Stimulated activated CD8-positive, alpha-beta memory T cell treated with anti-CD3 and anti-CD28 coated beads, Interleukin-7, amount 100 ng/mL, for 48 hours (primary cell): ENCODE measurements at places on chromosomes 16 and 17.

DNA sequence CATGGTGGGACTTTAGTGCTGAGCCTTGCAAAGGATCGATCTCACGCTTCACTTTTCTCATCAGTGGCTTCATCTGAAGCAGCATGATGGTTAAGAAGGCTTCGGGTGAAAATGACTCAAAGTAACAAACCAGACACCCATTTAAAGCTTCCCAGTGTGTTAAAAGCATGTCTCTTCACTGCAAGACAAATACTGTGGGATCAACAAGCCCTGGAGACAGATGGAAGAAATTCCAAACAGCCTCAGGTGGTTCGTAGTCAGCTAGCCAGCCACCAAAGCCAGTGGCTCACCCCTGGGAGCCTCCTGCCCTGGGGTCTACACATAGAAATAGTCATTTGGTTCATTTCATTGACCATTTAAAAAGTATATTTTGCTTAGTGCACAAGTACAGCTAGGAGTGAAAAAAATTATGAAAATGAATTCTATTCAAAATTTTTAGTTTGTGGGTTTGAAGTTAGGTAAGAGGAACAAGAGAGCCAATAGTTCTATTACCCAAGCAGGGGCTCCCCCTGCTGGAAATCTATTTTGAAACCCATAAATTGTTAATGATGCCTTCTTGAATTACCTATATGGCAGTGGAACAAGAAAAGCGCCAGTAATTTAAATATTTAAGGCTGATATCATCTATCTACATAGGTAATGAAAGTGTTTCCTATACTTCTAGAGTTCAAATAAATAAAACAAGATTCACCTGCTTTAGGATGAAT lies 51.6 kb downstream of the PMP22 start:
- DNase-seq, result no peak

GRCh38 chr17:56125830-56126819 lies 27.1 kb upstream of the ANKFN1 start:
- DNase-seq, result no peak

DNA sequence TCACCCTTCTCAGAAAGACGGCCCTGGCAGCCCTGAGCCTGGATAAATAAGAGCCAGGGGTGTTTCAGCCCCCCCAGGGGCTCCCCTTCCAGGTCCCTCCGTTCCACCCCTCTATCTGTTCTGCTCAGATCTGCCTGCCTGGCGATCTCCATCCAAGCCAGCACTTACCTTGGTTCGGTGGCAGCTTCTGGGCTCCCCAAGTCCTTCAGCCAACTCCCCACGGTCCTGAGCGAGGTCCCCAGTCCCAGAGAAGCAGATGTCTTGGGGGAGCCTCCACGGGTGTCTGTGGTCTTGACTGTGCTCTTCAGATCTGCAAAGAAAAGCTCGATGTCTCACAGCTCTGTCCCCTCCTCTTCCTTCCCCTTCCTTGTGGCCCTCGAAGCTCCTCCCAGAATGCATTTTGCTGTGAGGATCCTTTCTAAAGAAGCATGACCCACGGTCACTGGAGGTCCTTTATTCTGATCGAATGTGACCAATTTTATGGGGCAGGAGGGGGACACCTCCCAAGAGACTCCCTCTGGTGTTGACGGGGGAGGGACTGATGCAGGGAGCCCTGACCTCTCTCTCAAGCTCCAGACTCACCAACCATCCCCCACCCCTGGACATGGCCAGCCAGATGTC lies at the start of gene PIK3R6:
Gene PIK3R6 (minus strand): TSS at position 314 of the 621 bp plus-strand sequence. CDS start 17,880 bp downstream, outside the sequence.
- DNase-seq, result no peak

GRCh38 chr16:5761592-5761991 lies 664.0 kb upstream of the EEF2KMT start:
- no peak for DNase-seq

DNA sequence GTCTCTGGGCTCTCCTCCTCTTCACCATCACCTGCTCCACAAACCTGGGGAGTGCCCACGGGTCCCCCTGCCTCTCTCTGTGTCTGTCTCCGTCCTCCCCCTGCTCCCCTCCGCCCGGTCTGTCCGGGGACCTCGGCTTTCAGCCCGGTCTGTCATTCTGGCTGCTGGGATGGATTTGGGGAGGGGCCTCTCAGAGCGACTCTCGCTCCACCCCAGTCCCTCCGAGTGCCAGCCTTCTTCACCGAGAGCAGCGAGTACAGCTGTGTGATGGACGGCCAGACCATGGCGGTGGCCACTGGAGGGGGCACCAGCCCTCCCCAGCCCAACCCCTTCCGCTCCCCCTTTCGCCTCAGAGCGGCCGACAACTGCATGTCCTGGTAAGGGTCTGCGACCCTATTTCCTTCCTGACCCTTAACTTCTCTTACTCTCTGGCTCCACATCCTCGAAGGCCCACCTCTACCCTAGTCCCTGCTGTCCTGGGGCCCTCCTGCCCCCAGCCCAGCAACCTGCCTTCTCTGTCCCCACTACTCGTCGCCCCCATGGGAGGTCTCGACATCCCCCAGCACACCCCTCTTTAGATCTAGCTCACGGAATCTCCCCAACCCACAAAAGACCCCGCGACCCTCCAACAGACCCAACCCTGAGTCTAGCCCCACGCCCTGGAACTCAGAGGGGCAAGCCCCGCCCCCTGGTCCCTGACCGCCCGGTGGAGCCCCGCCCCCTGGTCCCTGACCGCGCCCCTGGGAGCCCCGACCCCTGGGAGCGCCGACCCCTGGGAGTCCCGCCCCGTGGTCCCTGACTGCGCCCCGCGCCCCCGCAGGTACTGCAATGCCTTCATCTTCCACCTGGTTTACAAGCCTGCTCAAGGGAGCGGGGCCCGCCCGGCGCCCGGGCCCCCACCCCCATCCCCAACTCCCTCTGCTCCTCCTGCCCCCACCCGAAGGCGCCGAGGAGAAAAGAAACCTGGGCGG lies 5.6 kb upstream of the CXCL16 start:
- no peak for DNase-seq

GRCh38 chr16:51987519-51987918 lies 559.4 kb downstream of the TOX3 start:
- no peak for DNase-seq

- DNase-seq, result no peak
Measured at GRCh38 chr16:55574811-55575210, 8.3 kb downstream of the CAPNS2 start.

DNA sequence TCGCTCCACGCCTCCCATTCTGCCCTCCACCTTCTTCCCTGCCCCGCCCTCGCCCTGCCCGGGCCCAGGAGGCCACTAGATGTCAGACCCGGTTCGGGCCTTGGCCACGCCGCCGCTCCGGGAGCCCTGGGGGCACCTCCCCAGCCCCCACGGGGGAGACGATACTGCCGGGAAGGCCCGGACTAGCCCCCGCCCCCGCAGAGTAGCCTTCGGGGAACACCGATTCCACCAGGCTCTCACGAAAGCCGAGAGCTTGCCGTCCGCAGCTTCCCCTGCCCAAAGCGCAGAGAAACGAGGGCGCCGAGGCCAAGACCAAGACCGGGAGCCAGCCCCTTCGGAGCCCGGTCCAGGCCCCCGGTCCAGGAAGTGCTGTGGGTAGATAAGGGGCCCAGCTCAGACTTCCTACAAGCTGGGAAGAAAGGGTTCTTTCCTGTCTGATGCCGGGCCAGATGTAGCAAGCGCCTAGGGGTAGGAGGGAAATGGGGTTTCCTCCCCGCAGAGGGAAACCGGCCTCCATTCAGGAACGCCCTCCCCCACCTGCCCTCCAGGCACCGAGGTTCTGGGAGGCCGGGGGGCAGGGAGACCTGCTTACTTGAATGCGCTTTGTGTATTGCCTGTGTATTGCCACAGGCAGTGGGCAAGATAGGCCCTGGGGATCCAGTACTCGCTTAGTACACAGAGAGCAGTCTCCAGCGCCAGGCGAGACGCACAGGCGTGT lies 806 bp upstream of the CYB561 start:
- DNase-seq, result no peak

GRCh38 chr16:68762996-68763756 lies 26.1 kb downstream of the CDH1 start:
- DNase-seq, result no peak

DNA sequence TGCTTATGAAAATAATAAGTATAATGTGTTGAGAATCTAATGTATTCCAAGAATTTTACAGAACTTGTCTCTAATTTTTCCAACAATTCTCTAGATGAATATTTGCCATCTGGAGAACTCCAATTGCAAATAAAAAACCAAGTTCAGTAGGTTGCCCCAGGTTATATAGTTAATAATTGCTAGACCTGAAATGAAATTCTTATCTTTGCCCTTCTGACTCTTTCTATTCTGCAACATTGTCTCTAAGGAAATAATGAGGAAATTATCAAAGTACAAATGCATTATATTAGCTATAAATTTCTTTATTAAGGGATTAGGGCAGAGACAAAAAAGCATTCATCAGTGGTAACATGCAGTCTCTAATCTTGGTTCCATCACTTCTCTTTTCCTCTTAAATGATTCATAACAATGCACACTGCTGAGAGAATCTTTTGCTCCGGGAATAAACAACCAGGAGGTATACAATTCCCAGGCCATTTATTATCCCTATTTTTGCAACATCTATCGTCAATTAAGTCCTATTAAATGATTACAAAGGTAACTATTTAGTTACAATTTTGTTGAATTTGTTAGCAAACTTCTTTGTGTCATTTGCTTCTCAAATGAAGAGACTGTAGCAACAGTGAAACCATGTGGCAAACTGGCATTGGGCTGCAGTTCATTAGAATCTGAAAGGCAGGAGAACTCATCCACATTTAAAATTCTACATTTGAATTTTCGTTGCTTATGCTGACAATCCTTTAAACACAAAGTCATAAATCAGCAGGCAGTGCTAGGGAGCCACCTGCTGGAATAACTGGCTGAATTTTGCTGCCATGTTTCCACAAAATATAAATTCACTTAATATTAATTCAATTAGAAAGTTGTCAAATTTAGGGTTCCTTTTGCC lies 349.6 kb downstream of the KIF2B start:
- no peak for DNase-seq

- DNase-seq, result no peak
Measured at GRCh38 chr16:70803319-70803718, 2.4 kb upstream of the VAC14 start.
